Brain pericyte (primary cell): ENCODE measurements at places on chromosomes 4 and X.
A peak's percentile ranks its signal among the peaks of the same experiment; 100 is the strongest.

- DNase-seq = no peak
Observed at GRCh38 chr4:186002853-186003252, 66.1 kb upstream of the TLR3 start.

DNA sequence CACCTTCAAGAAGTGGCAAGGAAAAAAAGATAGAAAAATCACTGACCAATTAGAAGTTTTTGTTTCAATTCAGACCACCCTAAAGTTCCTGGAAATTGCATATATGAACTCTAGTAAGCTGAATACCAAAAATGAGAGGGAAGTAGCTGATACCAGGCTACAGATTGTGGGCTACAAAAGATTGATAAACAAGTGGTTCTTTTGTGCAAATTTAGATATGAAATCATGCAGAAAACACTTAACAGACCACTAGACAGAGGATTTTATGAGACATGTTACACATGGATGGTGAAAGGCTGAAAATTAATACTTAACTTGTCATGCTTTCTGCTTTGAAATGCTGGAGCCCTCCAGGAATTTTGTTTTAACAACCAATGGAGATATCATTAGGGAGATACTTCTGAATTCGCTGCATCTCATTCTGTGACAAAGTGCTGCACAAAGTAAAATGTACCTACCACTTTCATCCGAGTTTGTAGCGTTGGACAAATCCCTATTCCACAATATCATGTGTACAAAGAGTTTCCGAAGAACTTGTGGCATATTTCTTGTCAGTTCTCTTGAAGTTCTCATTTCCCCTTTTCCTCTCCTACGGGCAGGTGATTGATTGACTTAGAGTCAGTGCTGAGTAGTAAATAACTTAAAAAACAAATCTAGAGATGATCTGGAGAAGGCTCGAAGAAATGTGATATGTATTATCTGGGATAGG is 235.0 kb downstream of the PALLD start:
- no peak for DNase-seq

- peak; percentile 30 for DNase-seq
Observed at GRCh38 chr4:73816814-73817213, 19.7 kb upstream of the CXCL6 start.

- DNase-seq = no peak
Observed at GRCh38 chr4:140054861-140055260, 99.1 kb downstream of the MAML3 start.
